Gastrocnemius medialis (tissue), 4 donors: ENCODE measurements at places on chromosomes 11 and 22. TPM values are rescaled to one million over a fixed set of nuclear protein-coding genes. Genes with fewer than 3 reads are reported as not detected.
A peak's percentile ranks its signal among the peaks of the same experiment; 100 is the strongest.

GRCh38 chr22:50009251-50009650 lies 3.3 kb downstream of the IL17REL start:
- peaks cover 43% of the 10 kb centered on the region for H3K27me3 ChIP-seq
- H3K36me3 ChIP-seq = no peaks in the 10 kb centered on the region
- no peak overlapping the region for H3K27ac ChIP-seq
- H3K4me3 ChIP-seq = no peak overlapping the region

GRCh38 chr11:33257897-33258630 lies 883 bp downstream of the HIPK3 start:
- H3K4me1 ChIP-seq = peaks cover 36% of the 10 kb centered on the region
- no peaks in the 10 kb centered on the region for H3K27me3 ChIP-seq
- H3K4me3 ChIP-seq = peak overlapping the region; percentile 70
- no peaks in the 10 kb centered on the region for H3K36me3 ChIP-seq

GRCh38 chr11:91047882-91048281 lies 825.0 kb upstream of the CHORDC1 start:
- DNase-seq = no peak
- H3K27ac ChIP-seq = no peak overlapping the region

- no peaks in the 10 kb centered on the region for H3K27me3 ChIP-seq
- H3K36me3 ChIP-seq = no peaks in the 10 kb centered on the region
- no peak overlapping the region for H3K4me3 ChIP-seq
- DNase-seq = no peak
- H3K4me1 ChIP-seq = no peaks in the 10 kb centered on the region
- H3K27ac ChIP-seq = no peak overlapping the region
Measured at GRCh38 chr11:69799582-69799981, 19.6 kb downstream of the FGF3 start.

DNA sequence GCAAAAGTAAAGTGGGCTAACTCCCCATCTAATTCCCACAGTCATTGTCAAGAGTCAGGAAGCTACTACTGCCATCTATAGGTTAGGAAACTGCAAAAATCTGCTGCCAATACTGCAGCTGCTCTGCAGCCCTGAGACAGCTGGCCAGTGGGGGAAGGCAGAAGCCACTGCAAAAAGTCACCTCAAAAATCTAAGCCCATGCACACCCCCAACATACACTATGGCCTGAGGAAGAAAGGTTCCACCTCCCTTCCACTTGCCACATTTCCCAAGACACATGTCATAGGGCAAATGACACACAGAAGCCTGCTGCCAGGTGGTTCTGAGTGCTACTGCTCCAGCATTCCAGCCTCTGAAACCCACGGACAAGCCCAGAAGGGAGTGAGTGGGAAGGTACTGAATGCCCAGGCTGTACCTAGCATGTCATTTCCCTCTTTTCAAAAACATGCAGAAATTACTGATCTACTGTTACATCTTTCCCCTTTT lies 36.9 kb downstream of the DGCR2 start:
- peaks cover 33% of the 10 kb centered on the region for H3K4me1 ChIP-seq
- no peak overlapping the region for H3K4me3 ChIP-seq
- H3K27me3 ChIP-seq = no peaks in the 10 kb centered on the region
- peak overlapping the region; percentile 24 for H3K27ac ChIP-seq
- H3K36me3 ChIP-seq = peaks cover 9% of the 10 kb centered on the region
- no peak for DNase-seq

DNA sequence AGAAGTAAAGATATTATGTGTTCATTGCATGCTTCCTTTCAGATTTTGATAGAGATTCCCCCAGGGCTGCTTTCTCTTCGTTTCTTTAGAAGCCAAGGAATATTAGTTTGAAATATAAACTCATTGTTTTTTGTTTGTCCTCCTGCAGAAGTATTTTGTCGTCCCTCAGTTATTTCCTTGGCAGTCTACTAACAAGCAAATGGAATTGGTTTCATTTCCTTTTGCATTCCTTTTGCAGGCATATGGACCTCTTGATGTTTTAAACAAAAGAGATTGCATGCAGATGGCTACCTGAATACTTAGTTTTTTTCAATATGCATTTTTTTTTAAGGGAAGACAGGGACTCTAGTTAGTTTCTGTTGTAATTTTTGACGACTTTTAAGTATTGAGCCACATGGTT lies 62.2 kb downstream of the BCL2L13 start:
- no peak overlapping the region for H3K4me3 ChIP-seq
- H3K27me3 ChIP-seq = no peaks in the 10 kb centered on the region
- peaks cover 37% of the 10 kb centered on the region for H3K36me3 ChIP-seq
- H3K27ac ChIP-seq = no peak overlapping the region
- DNase-seq = no peak

DNA sequence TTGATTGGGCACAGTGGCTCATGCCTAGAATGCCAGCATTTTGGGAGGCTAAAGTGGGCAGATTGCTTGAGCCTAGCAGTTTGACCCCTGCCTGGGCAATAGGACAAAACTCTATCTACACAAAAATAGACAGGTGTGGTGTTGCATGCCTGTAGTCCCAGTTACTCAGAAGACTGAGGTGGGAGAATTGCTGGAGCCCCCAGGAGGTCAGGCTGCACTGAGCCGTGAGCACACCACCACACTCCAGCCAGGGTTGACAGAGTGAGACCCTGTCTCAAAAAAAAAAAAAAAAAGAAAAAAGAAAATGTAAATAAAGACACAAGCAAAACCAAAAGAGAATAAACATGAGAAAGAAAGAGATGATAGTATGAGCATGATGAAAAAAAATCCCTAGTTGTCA lies 802.4 kb upstream of the ANO3 start:
- H3K4me3 ChIP-seq = no peak overlapping the region
- no peak overlapping the region for H3K27ac ChIP-seq
- H3K36me3 ChIP-seq = no peaks in the 10 kb centered on the region
- no peaks in the 10 kb centered on the region for H3K27me3 ChIP-seq
- H3K4me1 ChIP-seq = no peaks in the 10 kb centered on the region

DNA sequence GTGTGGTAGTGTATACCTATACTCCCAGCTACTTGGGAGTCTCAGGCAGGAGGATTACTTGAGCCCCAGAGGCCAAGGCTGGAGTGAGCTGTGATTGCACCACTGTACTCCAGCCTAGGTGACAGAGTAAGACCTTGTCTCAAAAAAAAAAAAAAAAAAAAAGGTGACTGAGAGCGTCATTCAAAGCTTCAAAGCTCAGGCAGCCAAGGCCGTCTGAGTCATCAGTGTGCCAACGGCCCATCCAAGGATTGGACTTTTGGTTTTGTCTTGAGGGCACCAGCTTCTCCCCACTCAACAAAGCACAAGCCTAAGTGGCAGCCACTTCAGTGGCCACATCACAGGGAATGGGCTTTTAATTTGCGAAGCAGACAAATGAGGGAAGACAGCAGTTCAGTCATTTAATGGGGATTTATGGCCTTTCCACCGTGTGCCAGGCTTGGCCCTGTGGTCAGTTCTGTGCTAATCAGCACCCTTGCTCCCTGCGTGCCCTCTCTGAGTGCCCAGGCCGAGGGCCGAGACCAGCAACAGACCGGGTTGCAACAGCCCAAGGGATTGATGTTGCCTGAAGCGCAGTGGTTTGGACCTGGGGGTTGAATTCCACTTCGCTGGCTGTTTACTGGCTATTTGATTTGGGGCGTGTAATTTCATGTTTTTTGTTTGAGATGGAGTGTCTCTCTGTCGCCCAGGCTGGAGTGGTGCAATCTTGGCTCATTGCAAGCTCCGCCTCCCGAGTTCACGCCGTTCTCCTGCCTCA lies 30.2 kb upstream of the CRYBB3 start:
- no peaks in the 10 kb centered on the region for H3K36me3 ChIP-seq
- peaks cover 4% of the 10 kb centered on the region for H3K4me1 ChIP-seq
- H3K4me3 ChIP-seq = no peak overlapping the region

DNA sequence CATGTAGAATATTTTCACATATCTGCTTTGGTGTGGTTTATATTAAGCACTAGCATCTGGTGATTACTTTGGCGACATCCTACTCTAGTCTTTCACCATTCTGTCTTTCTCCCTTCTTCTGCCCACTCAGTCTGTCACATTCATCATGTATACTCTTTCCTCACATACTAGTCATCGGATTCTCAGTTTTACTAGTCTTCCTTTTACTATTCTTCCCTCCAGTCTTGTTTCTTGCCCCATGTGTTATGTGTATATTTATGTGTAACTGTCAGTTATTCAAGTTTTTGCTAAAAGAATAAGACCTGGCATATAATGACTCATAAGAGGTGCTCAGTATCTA lies 4.6 kb upstream of the DIXDC1 start:
- H3K27me3 ChIP-seq = no peaks in the 10 kb centered on the region
- no peak overlapping the region for H3K4me3 ChIP-seq
- no peak for DNase-seq
- H3K4me1 ChIP-seq = peaks cover 14% of the 10 kb centered on the region
- H3K36me3 ChIP-seq = no peaks in the 10 kb centered on the region

DNA sequence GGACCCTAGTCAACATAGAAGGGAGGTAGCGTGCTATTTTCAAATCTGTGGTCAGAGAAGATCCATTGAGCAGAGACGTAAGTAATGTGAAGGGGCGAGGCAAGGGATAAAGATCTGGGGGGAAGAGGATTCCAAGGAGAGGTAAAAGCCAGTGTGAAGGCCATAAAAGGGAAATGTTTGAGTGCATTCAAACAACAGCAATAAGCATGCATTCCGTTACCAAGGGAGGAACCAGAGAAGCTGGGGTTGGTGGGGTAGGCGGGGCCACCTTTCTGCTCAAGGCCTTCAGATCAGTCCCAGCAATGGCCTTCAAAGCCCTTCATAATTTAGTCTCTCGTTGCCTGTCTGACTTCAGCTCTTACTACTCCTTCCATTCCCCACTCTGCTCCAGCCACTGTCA lies 18.4 kb upstream of the SMPD1 start:
- no peak overlapping the region for H3K4me3 ChIP-seq
- H3K27me3 ChIP-seq = no peaks in the 10 kb centered on the region
- H3K4me1 ChIP-seq = no peaks in the 10 kb centered on the region
- no peak overlapping the region for H3K27ac ChIP-seq
- H3K36me3 ChIP-seq = no peaks in the 10 kb centered on the region

GRCh38 chr11:94002226-94002625 lies 18.9 kb upstream of the HEPHL1 start:
- H3K27me3 ChIP-seq = no peaks in the 10 kb centered on the region
- no peak overlapping the region for H3K4me3 ChIP-seq
- no peak for DNase-seq
- H3K27ac ChIP-seq = no peak overlapping the region
- no peaks in the 10 kb centered on the region for H3K36me3 ChIP-seq
- no peaks in the 10 kb centered on the region for H3K4me1 ChIP-seq

DNA sequence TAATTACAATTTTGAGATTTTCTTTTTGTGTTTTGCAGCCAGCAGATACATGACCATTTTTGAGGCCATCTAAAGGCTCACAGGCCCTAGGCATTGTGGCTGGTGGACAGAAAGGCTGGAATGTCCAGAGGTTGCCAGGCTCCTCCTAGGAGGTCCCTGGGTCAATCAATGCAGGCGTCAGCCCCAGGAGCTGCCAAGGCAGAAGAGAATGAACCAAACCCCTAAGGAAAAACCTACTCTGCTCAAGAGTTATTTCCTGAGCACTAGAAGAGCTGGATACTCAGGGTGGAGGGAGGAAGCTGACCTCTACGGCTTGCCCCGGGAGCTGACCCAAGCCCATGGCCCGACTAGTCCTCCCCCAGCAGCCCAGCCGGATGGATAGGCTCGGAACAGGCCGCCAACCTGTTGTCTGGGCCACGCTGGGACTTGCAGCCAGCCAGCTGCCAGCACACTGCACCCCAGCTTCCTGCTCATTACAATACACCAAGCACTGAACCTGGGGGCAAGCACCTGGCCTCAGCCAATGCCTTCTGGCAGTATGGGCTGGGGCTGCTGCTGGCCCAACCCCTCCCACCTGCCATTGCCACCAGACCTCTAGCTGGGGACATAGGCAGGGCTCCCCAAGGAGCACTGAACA lies 5.7 kb upstream of the SCGB1A1 start:
- no peak overlapping the region for H3K4me3 ChIP-seq
- no peak for DNase-seq
- no peaks in the 10 kb centered on the region for H3K4me1 ChIP-seq
- no peaks in the 10 kb centered on the region for H3K27me3 ChIP-seq
- no peaks in the 10 kb centered on the region for H3K36me3 ChIP-seq

DNA sequence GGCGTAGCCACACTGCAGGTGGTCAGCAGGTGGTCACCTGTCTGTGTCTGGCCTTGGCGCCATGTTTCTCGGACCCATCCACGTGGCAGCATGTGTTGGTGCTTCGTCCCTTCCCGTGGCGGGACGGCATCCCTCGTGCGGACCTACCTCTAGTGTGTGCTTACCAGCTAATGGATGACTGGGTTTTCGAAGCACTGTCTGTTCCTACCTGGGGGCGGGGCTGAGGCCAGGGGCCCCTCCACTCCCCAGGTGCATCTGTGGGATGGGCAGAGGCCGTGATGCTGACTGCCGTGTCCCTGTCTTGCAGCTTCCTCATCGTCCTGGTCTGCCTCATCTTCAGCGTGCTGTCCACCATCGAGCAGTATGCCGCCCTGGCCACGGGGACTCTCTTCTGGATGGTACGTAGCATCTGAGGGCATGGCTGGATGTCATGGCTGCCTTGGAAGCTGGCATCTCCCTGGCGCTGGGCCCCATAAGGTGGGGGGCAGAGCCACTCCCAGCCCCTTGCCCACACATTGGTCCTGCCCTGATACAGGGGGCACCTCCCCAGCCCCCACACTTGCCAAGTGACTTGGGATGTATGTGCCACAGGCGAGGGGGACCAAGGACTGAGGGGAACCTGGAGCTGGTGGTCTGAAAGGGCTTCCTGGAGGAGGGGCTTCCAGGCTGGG lies 82.9 kb downstream of the KCNQ1 start:
- no peak overlapping the region for H3K4me3 ChIP-seq
- H3K4me1 ChIP-seq = no peaks in the 10 kb centered on the region
- H3K27ac ChIP-seq = no peak overlapping the region
- no peaks in the 10 kb centered on the region for H3K36me3 ChIP-seq
- no peak for DNase-seq

DNA sequence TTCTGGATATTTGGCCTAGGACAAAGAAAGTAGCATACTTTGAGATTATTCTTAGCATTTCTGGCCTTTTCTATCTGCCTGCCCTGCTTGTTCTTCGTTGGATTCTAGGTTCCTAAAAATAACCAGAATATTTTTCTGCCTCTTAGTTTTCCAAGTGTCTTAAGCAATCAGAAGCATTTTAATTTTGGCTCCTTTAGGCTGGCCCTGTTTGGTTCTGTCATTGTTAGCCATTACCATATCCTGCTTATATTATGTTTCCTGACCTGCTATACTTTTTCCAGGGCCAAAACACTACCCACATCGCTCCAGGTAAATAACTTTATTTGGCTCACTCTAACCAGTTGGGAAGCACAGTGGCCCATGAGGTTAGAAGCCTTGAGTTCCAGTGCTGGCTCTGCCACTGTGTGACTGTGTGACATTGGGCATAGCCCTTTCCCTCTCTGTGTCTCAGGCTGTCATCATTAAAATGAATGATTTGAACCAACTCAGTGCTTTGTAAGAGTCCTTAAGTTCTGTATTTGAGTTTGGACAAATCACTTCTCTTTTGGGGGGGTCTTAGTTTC lies 91.1 kb downstream of the STIM1 start:
- no peak overlapping the region for H3K4me3 ChIP-seq
- peaks cover 91% of the 10 kb centered on the region for H3K4me1 ChIP-seq
- H3K27me3 ChIP-seq = no peaks in the 10 kb centered on the region
- no peak for DNase-seq

Gene OR5D18
- total RNA-seq = not detected

Gene FJX1
- 1.5 TPM for total RNA-seq

Gene GUCY1A2
- total RNA-seq = 5.3 TPM

Gene TRPC6
- total RNA-seq = 0.29 TPM

Gene PTPN5
- total RNA-seq = 0.33 TPM
